ENCODE measurements at places on chromosomes 7 and 10.

DNA sequence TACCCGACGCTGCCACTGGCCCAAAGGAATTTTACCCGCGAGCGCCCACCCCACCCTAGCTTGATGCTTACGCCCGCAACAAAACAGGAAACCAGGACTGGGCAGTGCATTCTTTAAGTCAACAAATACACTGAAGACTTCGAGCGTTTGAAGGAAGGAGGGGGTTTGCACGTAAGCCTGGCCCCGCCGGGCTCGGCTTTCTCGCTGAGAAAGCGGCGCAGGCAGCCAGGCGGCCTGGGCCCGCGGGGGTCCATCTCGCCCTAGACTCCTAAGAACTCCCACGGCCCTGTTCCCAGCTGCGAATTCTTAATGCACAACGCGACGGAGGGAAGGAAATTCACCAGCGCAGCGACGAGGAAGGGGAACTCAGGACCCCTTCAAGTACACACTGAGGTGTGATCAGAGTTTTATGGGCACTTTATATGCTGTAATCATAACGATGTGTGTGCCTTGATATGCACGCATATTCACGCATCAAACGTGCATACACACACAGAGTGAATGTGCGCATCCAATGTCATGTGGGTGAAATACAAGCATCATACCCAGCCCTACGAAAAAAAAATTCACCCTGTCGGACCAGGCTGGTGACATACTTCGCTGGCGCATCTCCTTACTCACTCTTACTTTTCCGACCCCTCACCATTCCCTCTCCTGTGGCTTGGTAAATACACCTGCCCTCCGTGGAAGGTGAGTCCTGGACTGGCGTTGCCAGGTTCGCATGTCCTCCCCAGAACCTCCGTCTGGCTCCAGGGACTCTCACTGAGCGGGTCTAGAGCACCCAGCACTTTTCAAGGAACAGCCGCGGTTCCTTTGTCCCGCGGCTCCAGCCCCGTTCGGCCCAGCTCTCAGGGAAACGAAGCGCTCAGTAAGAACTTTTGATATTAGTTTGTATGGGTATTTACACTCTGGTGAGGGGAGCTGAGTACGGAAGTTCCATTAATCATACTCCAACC is 5.7 kb upstream of the HOXA13 start:
- no peak for DNase-seq

GRCh38 chr10:117463545-117463920 is 79.0 kb upstream of the EMX2 start:
- no peak for DNase-seq

DNA sequence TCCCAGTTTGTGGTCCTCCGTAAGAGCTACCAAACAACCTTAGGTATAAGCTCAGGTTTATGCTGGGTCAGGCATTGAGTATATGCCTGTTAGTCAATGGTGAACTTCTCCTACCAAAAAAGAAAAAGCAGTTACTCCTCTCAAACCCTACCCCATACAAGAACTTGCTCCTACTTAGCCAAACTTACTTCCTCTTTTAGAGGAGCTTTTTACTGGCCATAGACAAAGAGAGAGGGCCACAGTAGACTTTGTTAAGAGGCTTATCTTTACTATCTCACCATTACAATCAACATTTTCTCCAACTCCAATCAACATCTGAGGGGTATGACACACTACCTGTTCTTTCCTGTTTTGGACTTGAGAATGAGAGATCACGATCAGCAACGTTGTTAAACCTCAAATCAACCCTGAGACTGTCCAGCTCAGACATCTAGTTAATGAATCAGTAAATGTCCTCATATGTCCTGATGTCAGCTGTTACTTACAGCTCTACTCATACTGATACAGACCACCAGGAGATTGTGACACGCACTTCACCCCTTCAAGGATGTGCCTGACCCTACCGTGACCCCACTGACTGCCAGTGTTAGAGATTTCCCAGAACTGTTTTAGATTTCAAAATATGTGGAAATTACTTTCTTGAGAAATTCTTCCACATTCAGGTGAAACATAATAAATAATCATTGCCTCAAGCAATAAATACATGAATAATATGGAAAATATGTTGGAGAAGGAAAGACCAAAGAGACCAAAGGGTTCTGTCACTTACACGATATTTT is 18.4 kb upstream of the CCDC71L start:
- no peak for DNase-seq

GRCh38 chr7:22871661-22872060 is 49.0 kb upstream of the TOMM7 start:
- no peak for DNase-seq

All from AG04450 (cell line).